SJCRH30 (cell line): ENCODE measurements at places on chromosomes 3 and 15.

DNA sequence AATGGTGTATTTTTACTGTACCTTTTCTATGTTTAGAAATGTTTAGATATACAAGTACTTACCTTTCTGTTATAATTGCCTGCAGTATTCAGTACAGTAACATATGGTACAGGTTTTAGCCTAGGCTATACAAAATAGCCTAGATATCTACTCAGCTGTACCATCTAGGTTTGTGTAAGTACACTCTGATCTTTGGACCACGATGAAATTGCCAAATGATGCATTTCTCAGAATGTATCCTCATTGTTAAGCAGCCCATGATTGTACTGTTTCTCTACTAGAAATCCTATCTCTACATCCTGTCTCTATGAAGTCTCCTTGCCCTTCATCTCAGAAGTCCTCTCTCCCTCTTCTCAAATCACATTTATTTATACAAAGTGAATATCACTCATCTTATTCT, 32.8 kb upstream of the ZCWPW2 start:
- DNase-seq, result no peak

DNA sequence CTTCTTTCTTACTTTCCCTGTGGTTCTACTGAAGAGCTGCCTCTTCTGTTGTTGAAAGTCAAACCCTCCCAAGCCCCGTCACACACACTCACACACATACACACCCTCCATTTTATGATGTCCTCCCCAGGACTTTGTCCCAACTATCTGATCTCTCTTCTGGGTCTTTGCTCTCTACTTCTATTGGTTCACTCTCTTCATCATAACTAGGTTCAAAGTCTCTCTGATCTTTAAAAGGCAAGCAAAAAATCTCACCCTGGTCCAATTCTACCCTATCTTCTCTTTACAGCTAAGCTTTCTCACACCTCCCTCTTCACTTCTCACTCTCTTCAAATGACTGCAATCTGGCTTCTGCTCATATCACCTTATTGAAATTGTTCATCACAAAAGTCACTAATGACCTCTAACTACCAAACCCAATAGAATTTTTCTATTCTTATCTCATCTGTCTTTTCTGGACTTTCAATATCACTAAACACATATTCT, 34.8 kb downstream of the LRRFIP2 start:
- DNase-seq, result no peak

DNA sequence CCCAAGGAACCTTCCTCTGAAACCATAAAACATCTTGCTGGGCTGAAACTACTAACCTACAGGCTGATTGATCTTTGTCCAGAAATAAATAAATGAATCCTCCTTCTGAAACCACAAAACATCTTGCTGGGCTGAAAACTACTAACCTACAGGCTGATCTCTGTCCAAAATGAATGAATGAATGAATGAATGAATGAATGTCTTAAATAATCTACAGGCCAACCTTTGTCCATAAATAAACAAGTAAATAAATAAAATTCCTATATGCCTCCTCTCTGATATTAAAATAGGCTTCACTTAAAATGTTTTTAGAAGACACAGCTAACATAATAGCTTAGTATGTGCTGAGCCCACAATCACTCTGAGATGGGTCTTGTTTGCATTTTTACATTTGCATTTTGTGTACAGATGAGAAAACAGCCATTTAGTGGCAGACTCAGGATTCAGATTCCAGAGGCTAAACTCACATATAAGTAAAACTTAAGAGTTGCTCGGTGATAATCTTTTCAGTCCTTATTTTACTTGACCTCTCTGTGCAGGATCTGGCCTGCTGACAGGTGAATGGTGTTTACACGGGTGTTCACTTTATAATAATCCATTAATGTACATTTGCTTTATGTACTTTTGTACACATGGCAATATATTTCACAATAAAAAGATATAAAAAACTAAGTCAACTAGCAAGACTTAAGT, 10.4 kb downstream of the TJP1 start:
- DNase-seq, result no peak

DNA sequence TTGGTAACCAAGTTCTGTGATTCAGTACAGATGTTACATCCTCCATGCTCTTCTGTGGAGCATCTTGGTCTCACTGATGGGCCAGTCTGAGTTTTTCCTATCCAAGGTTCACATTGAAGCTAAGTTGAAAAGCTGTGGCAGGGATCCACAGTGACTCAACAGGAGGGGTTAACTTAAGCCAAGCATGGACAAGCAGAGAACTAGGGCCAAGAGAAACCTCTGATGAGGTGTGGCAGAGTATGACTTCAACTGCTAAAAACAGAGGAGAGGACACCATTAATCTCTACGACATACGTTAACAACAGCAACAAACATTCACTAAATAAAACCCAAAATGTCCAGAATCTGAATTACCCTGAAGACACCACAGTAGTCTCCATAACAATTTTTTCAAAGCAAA, 268.1 kb upstream of the UBE2E2 start:
- no peak for DNase-seq

DNA sequence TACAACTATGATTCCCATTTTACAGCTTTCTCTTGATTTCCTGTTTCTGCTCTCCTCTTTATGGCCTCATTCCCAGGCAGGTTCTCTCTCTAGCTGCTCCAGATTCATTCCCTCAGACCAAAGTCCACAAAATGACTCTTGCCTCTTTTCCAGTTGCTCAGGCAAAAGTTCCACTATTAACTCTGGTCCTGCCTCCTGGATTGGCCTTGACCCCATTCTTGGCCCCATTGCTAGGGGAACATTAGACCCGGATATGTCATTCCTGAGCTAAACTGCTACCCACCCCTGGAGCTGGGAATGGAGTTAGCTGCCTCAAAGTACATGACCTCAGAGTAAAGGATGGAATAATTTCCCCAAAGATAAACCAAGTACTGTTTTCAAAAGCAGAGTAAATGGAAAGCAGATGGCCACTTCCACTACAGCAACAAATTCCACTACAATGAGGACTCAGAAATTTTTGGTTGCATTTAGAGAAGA, 73.0 kb upstream of the GAP43 start:
- no peak for DNase-seq

GRCh38 chr3:23761440-23761896, 44.3 kb upstream of the UBE2E1 start:
- DNase-seq, result peak; percentile 54

GRCh38 chr3:159604151-159604581, 384.5 kb upstream of the IL12A start:
- DNase-seq, result peak; percentile 19

DNA sequence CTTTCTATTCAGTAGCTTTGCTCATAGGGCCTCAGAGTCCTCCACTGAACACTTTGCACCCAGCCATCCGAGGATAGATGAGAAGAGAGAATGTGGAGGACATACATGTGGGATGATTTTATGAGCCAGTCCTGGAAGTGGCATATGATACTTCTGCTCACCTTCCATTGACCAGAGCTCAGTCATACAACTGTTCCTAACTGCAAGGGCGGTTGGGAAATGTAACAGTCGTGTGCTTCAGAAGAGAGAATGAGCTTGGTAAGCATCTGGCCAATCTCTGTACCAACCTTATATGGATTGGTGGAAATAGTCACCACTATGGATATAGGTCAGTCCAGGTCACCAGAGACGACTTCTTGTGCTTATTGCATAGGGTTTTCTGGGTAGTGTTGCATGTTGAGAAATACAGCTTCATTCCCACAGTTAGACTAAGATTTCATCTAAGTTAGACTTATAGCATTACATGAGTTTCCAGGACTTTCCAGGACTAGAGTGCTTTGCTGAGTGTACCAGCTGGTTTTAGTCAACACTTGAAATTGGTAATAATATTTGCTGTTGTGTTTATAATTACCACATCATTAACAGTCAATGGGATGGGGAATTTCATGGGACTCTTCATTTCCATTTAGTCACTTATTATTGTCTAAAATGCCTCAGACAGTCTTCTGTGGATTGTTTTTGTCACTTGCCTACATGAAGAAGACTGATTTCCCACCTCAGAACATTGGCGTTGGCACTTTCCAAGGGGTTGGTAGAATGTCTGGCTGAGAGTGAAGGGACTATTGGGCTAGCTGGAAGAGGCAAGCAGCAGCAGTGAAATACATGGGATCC, 214.5 kb upstream of the ROPN1 start:
- no peak for DNase-seq

DNA sequence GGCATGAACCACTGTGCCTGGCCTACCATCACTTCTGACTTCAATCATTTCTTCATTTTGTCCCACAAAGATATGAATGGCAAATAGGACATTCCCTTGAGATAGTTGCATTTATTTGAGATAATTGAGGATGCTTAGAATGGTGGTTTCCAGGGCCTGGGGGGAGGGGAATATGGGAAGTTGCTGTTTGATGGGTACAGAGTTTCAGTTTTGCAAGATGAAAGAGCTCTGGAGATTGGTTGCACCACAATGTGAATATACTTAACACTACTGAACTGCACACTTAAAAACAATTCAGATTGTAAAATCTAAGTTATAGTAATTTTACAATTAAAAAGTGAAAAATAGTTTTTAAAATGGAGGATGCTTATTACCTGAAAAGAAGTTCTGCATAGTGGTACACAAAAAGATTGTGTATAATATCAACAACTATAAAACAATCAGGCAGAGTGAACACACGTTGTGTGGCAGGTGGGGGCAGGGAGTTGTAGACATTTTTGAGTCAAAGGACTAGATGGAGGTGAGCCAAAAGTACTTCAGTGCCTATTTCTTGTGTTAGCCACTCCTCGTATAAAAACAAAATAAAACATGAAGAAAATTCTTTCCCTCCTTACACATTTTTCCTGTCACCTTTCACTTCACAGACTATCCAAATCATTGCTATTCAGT, 18.5 kb upstream of the RIOX2 start:
- no peak for DNase-seq

- DNase-seq, result no peak
Measured at GRCh38 chr3:128936341-128936740, 56.9 kb downstream of the ACAD9 start.

DNA sequence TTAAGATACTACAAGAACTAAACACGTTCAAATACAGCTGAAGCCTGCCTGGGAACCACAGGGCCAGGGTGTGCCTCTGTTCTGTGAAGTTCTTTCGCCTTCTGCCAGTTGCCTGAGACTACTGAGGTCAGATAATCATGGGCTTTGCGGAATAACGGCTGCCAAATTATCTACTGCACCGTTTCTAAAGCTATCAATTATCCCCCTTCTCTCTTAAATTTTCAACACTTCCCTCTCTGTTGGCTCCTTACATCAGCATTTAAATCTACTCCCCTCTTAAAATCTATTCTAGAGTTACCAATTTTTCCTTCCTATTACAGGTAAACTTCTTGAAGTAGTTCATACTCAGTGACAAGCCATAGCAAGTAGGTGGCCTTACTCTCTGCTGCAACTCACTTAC, 6.2 kb upstream of the NEO1 start:
- no peak for DNase-seq

DNA sequence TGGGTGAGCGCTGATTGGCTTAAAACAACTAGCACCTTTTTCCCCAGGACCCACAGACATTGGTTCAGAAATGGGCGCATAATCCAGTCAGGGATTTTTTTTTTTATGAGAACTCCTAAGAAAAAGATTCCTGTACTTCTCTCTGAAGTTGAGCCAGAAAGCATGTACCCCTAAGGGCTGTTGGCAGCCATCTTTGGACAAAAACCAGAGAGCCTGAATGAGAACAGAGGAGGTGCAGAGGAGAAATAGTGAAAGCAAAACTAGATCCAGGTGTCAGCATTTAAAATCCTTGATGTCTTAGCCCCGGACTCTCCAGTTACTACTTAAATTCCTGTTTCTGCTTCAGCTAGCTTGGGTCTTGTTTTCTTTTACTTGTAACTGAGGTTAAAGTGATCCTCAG, 1.9 kb upstream of the SLC27A2 start:
- no peak for DNase-seq

- DNase-seq, result no peak
Measured at GRCh38 chr3:186925826-186926225, 4.5 kb upstream of the ST6GAL1 start.

GRCh38 chr15:62067448-62068044, 769 bp downstream of the C2CD4A start:
- no peak for DNase-seq

- DNase-seq, result no peak
Measured at GRCh38 chr3:112649478-112649735, 8.5 kb upstream of the CCDC80 start.

DNA sequence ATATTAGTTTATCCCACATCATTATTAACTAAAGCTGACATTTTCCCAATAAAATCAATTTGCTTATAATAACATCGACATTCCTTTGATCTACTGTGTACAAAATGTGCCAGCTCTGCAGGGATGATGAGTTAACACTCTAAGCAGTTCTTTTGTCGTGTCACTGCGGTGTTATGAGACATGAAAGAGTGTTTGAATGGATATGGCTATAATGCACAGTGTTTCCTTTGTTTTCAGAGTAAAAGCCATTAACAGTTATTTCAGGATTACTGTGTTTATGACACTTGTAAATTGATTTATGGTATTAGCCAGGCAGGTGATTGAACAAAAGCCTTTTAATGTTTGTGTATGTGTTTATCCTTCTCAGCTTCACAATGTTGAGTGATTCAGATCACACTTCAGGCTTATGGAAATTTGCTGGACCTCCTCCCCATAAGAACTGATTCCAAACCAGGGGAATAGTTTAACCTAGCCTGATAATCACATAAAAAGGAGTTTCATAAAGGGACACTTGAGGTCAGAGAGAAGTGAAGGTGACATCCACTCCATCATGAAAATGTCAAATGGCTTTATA, 115.7 kb downstream of the CHL1 start:
- DNase-seq, result no peak

GRCh38 chr3:17580901-17581300, 161.5 kb downstream of the TBC1D5 start:
- no peak for DNase-seq

- DNase-seq, result no peak
Measured at GRCh38 chr3:52397676-52398399, 47.1 kb downstream of the SEMA3G start.

DNA sequence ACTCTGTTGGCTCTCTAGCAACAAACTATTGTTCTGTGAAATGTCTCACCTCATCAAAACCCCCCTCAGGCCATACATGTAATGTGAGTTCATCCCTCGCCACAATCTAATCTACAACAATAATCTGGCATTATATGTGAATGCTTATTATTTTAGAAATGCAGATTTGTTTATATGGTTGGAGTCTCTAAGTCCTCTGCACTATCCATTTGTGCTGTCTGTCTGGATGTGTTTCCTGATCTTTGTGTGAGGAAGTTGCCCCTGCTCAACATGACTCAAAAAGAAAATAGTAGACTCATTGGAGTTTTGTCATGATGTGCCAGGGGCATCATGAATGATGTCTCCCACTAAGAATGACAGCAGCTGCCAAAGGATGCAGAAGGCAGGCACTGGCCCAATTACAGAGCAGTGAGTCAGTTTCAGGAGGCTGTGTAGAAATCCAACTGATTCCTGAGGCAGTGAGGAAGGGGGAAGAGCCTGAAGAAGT, 161.6 kb upstream of the PDZRN3 start:
- peak; percentile 50 for DNase-seq

- DNase-seq, result no peak
Measured at GRCh38 chr15:91688811-91689210, 164.7 kb upstream of the SLCO3A1 start.

DNA sequence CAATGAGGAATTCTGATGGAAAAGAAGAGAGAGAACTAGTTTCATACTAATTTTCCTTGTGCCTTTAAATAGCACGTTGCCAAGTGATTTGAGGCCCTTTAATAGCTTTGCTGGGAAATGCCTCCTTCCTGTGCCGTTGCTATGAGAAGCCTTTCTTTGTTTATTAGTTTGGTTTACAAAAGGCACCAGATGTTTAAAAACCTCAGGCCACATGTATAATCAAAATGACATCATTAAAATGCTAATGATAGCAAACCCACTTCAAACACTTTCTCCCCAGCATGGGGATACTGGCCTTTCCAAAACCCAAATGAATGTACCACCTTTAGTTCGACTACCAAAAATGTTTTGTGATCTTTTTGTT, 50.0 kb upstream of the TBC1D23 start:
- DNase-seq, result peak; percentile 39

- DNase-seq, result no peak
Measured at GRCh38 chr3:196472286-196472685, 31.3 kb downstream of the RNF168 start.
